ENCODE measurements at places on chromosomes 5 and 9.

GRCh38 chr9:106376689-106377088 is 486.3 kb upstream of the ZNF462 start:
- DNase-seq: no peak

GRCh38 chr9:91111876-91112275 is 249.8 kb downstream of the AUH start:
- no peak for DNase-seq

GRCh38 chr5:150046031-150046430 is 40.3 kb downstream of the CSF1R start:
- no peak for DNase-seq

- no peak for DNase-seq
These were observed 22.3 kb downstream of the OR2V1 start for GRCh38 chr5:181108578-181109165.

- DNase-seq: no peak
These were observed 20.8 kb downstream of the ENHO start for GRCh38 chr9:34501889-34502425.

- DNase-seq: no peak
These were observed 129.1 kb upstream of the PIK3R1 start for GRCh38 chr5:68086439-68086838.

DNA sequence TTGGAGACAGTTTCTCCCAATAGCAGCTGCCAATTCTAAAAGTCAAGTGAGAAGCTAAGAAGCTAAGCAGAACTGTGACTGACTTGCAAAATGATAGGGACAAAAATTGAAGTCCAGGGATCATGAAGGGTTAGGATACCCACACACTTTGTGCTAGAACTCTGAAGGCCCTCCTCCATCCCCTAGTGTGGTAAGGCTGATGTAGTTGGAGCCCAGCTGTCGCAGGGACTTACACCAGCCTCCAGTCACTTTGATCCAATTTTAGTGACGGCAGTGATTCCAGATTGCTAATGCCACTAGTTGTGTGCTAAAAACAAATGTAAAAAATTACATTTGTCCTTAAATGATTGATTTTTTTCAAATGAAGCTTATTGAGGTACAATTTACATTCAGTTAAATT is 742.7 kb upstream of the ZNF608 start:
- DNase-seq: no peak

Data from NCI-H2081 (cell line).